ENCODE measurements at places on chromosomes 7 and 10.

DNA sequence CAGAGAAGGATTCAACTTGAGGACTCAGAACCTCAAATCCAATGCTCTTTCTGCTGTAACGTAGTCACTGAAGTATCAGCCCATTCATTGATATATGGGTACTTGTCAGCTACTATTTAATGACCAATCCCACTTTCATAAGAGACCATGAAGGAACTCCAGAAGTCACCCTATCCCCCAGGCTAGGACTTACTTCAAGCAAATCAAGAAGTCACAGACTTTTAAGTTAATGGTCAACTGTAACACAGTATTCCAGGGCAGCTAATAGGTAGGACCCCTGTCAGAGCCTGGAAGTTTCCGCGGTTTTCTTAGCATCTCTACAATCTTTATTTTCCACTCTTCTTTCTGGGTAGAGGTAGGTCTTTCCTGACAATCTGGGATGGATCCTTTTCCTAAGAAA is 269.9 kb downstream of the POU6F2 start:
- no peak for DNase-seq

DNA sequence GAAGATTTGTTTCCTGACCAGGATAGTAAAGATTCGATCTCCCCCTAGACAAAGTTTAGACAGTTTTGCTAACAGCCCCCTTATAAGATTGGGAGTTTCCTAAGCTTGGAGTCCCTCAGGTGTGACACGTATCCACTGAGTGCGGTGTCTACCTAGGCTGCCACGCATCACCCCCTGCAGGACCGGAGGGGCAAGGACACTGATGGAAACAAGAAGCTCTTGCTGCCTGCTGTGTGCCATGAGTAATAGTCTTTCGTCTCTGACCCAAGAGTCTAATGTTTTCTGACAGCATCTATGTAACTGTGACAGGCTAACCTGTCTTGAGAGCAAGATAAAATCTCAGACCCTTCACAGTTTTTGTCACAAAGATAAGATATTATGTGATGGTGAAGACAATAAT is 173.5 kb downstream of the SEMA3E start:
- no peak for DNase-seq

GRCh38 chr7:41475801-41476459 is 227.0 kb downstream of the INHBA start:
- DNase-seq = no peak

DNA sequence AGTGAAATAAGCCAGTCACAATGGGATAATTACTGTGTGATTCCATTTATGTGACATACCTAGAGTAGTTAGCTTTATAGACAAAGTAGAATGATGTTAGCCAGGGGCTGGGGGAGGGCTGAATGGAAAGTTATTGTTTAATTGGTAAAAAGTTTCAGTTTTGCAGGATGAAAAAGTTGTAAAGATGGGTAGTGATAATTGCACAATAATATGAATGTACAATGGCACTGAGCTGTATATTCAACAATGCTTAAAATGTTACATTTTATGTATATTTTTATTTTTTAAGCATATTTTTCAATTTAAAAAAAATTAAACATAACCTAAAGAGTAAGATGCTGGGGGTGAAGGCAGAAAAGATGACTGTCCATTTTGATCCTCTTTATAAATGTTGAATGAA is 216.1 kb upstream of the KAT6B start:
- DNase-seq = no peak

- no peak for DNase-seq
Measured at GRCh38 chr7:45259966-45260646, 102.5 kb downstream of the RAMP3 start.

- DNase-seq = no peak
Measured at GRCh38 chr7:141268614-141269013, 194.8 kb downstream of the TMEM178B start.

DNA sequence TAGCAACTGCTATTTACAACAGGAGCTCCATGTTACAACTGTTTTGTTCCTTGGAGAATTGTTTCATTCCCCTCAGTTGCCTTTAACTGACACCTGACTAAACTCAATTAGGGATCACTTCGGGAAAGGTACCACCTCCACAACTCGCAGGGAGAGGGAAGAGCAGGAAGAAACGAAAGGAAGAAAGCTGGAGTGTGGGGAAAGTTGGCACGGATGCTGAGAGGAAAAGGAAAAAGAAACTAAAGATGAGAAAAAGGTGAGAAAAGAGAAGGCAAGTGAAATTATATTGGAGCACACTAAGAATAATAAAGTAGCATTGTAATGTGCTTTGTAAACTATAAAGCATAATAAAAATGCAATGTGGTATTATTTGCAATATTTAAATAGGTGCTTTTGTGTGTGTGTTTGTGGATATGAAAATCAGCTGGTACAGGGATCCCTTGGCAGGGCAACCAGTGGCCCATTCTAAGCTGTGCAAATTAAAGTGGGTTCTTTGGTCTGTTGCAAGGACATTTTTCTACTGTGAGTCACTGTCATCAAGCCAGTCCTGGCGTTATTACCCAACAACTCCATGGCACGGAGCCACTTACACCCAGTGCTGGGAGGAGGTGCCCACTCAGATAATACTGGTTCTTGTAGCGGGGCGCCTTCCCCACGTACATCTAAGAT is 45.9 kb downstream of the HIPK2 start:
- peak; percentile 76 for DNase-seq

DNA sequence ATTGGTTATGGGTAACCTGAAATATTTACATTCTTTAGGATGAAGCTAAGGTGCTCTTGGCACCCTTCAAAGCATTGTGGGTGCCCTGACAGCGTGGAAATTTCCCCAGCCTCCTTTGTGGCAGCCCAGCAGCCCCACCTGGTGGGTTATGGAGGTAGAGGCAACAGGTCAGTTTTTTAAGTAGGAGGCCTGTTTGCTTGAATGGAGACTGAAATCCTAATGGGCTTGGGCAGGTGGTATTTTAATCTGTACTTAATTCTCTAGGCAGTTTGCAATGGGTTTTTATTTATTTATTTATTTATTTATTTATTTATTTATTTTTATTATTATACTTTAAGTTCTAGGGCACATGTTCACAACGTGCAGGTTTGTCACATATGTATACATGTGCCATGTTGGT is 139.4 kb downstream of the EPC1 start:
- no peak for DNase-seq

DNA sequence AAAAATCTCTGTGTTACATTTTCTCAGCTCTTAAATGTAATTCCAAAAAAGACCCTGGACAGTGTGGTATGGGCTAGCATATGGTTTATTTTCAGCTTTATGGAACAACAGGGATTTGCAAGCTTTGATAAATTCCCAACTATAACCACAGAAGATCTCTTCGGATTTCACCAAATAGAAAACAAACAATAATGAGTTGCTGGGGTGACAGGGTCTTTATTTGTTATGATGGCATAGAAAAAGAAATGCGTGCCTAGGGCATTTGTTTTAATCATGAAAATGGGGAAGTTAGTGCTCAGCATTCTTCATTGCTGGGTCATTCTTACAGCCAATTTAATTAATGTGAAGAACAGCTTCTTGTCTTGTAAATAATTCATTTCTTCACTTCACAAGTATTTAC is 139.0 kb downstream of the LRRN3 start:
- no peak for DNase-seq

GRCh38 chr7:150372271-150373048 is 3.8 kb downstream of the REPIN1 start:
- no peak for DNase-seq

Measured in non-pigmented ciliary epithelial cell (primary cell).